Stimulated activated CD8-positive, alpha-beta memory T cell treated with anti-CD3 and anti-CD28 coated beads, Interleukin-4, amount 100 ng/mL, for 1 hour (primary cell): ENCODE measurements at places on chromosomes 2 and 18.

DNA sequence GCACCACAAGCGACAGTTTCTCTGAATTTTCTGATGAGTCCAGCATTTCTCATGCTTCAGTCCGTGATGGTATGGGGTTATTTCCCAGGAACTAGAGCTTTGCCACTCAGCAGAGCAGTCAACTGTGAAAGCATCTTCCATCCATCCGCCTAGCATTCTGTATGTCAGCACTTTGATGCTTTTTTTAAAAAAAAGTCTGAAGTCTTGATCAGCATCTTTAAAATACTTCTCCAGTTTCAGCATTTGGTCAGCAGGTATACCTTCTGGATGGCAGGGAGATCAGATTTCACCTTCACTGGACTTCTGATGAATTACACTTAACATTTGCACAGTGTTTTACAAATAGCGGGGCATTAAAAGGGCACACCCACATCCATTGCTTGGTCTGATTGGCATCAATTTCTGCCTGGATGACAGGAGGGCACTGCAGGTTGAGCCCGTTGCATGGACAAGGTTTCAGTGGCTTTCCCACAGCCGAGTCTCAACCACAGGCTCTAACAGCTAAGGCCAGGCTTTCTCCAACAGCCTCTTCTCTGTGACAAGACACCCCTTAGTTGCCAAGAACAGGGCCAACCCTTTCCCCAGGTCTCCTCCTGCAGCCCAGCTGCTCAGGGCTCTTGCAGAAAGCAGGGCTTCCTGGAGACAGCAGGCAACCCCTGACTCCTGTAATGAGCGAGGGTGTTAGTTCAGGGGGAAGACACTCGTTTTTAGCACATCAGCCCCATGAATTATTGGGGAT, 54.0 kb downstream of the EMILIN2 start:
- DNase-seq = no peak

DNA sequence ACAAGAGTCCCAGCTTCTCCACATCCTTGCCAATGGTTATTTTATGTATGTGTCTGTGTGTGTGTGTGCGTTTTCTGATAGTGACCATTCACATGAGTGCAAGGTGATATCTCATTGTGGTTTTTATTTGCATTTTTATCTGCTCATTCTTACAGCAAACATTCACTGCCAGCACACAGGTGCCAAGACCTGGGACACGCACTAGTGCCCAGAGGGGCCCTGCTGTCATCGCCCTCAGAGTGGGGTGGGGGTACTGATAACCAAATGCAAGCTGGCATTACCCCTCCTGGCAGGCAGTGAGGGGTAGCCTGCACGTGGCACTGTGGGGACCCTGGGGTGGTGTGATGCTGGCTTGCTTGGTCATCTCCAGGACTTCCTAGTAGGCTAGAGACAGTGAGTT, 285.4 kb downstream of the LPIN1 start:
- DNase-seq = no peak

DNA sequence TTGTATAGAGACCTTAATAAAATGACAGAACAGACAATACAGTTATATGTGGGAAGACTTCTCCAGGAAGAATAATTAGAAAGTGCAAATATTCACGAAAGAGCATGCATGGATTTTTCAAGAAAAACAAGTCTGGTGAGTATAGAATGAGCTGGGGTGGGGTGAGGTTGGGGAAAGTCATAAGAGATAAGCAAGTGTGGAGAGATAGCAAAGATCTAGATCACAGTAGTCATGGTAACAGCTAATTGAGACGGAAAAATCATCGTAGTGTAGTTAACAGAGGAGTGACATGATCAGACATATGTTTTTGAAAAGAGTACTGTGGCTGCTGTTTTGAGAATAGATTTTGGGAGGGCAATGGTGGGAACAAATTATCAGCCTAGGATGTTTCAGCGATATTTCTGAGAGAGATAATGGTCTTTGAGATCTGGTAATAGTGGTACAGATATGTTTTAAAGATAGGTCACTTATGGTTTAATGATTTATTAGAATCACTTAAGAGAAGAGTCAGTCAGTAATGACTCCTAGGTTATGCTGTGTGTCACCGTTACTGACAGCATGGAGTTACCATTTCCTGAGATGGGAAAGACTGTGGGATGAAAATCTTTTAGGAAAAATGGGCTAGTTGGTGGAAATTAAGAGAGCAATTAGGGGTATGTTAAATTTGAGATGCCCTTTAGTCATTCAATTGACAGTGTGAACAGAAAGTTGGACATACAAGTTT, 248.5 kb upstream of the SLC8A1 start:
- DNase-seq = no peak

- no peak for DNase-seq
Observed at GRCh38 chr2:65349863-65350262, 82.5 kb downstream of the SPRED2 start.

DNA sequence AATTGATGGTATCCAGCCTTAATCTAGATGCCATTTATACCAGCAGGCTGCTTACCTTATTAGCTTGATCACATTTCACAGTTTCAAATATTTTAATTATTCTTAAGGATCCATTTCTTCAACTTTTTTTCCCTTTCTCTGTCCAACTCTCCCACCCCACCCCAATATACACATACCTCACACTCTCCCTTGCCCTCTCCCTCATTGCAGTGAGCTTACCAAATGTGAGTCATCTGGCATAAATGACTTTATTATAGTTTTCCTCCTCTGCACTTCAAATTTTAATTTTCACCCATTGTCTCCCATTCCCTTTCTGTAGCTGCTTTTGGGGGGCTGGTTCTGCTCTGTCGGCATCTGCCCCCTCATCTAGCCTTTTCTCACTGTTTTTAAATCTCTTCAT, 12.9 kb downstream of the HTR2B start:
- no peak for DNase-seq

DNA sequence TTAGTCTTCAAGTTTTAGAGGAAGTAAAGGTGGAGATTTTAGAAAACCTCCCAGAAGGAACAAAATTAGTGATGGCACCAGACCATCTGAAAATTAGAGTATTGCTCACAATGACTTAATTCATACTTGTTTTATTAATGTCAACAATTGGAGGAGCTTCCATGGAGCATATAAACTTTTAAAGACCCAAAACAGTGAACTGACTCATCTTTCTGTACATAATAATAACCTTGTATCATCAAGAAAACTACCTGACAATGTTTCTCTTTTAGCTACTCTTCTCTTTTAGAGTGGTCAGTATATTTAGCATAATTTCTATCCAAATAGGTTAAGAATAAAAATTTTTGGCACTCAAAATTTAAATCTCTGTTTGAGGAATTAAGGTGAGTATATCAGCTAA, 7.2 kb upstream of the ITGAV start:
- DNase-seq = no peak

GRCh38 chr2:218648088-218648786, 11.2 kb downstream of the ZNF142 start:
- DNase-seq = peak; percentile 17

DNA sequence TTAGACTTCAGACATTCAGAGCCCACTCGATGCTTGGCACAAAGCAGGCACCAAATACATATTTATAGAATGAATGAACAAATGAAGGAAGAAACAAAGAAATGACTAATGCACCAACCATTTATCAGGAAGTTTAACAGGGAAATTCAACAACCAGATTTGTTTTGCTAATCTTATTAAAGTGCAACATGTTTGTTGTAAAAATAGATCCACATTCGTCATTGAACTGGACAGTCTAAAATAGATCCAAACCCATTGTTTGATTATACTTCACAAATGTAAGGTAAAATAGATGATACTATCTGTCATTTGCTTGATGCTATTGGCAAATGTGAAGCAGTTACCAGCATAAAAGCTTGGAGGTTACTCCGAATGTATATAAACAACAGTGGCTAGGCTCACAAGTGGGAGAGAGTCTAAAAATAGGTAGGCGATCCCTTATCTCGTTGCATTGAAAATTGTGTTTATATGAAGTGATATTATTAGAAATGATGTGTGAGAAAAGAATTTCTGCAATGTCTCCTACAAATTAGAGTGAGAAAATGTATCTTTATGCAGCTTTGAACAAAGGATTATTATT, 246.2 kb downstream of the NEDD4L start:
- DNase-seq = no peak

GRCh38 chr18:2901423-2901985, 54.7 kb downstream of the EMILIN2 start:
- DNase-seq = no peak

DNA sequence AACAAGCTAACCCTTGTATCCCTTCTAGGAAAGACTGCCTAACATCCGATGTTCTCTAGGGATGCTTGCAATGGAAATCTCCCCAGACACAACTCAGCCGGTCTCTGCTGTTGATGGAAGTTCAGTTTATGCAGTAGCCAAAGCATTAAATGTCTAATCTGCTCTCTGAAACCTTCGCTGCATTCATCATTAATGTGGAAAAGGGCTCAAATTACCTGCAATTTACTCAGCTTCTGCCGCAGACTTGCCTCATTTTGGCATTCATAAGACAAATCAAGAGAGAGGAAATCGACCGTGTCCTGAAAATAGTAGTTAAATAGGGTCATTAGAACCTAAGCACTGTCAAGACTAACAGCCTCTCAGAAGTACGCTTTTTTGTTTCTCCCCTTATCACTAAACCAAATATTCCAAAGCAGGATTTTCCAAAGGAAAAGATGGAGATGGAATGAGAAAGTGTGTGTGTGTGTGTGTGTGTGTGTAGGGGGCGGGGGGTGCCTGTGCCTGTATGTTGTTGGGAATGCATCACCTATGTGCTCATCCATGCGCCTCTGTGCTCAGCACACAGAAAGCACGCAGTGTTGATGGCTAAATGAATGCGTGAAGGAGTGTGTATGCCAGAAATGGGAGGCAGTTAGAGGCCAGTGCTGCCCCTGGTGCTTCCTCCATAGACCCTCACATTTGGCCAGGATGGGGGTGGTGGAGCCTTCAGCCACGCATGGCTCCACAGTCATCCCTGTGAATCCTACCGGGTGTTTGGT, 7.4 kb downstream of the LCT start:
- no peak for DNase-seq

DNA sequence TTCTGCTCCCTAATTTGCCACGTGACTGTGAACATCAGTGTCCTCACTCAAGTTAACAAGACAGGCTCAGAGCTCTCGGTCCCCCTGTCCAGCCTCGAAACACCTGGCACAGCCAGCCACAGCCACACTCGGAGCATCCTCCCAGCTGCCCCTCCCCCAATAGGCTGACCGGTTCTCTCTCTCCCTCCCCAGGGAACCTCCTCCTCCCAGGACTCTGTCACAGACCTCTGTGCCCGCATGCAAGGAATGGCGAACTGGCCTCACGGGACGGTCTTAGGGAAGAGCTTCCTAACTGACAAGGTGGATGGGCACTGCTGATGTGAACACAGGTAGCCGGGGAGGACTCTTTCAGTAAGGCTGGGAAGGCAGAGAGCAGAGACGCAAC, 18.8 kb downstream of the CYP26B1 start:
- DNase-seq = no peak

GRCh38 chr18:55090564-55091188, 131.4 kb upstream of the CCDC68 start:
- no peak for DNase-seq
